ENCODE measurements at places on chromosomes 13 and 19.

GRCh38 chr13:43335764-43336163, 312.4 kb downstream of the DNAJC15 start:
- DNase-seq: no peak

GRCh38 chr13:45396533-45397095, 21.6 kb downstream of the SLC25A30 start:
- no peak for DNase-seq

GRCh38 chr19:4342615-4343369, 570 bp upstream of the MPND start:
- peak; percentile 98 for DNase-seq

DNA sequence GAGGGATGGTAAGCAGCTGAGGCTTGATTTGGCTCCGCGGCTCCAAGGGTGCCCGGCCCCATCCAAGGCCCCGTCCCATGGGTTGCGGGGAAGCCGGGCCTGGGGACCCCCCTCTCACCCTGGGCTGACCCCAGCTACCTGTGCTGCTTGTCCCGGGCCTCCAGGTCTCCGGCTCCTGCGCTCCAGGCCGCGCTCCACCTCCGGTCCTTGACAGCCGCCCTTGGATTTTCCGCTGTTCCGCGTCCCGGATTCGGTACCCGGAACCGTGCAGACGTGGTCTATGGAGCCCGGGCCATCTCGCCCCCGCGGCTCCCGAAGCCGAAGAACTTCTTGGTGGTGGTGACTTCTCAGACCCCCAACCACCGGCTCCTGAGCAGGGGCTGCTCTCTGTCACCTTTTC, 48.3 kb upstream of the C1QTNF9B start:
- no peak for DNase-seq

- no peak for DNase-seq
These were observed 112.3 kb downstream of the GPC6 start for GRCh38 chr13:93338906-93339305.
